ENCODE measurements at places on chromosomes 12 and 14.

DNA sequence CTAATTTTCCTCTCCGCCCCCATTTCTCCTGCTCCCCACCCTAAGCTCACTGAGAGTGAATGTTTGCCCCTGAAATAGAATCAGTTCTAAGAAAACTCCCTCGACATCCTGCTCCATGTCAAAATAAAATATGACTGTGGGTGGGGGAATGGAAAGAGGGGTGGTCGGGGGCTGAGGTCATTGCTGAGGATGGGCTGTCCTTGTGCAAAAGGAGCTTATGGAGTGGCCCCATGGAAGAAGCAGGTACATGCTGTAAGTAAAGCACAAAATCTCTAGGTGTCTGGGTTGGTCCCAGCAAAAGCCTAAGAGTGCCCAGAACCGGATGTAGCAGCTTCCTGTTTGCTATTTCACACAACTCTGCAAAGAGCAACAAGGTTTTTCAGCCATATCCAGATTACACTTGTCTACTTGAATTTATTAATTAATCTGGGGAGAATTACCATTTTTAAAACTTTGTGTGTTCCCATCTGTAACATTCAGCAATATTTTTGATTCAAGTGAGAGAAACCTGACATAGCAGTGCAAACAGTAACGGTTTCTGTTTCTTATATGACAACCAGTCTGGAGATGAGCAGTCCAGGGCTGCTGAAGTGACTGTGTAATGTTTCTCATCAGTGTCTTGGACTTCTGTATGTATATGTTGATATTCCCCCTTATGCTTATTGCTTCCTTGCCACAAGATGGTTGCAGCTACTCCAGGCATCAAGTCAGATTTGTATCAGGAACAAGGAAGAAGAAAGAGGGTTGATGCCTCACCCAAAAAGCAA lies 40.4 kb upstream of the GZMB start:
- peak; percentile 17 for DNase-seq

- no peak for DNase-seq
Observed at GRCh38 chr12:29544428-29545101, 47.1 kb upstream of the OVCH1 start.

DNA sequence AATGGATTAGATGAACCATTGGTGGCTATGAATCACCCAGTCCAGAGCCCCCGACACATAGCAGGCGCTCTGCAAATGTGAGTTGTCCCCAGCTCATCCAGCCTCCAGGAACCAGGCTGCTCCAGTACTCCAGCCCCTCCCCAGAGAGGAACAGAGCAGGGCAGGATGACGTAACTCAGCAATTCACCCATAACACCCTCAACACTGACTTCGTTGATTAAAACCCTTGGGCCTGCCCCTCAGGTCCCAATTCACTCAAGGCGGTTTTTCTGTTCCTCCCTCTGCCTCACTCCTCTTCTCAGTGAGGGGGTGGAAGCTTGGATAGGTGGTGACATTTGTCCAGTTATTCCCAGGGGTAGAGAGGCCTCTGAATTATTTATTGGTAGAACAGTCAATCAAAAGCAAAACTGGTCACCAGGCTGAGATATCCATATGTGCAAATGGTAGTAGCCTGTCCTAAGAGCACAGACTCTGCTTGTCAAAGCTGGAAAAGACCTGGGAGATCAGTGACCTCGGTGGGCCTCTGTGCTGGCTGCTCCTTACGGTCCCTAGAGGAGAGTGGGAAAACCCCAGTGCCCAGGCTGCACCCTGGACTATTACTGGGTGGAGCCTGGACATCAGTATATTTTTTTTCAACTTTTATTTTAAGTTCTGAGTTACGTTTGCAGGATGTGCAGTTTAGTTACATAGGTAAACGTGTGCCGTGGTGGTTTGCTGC lies 97.0 kb downstream of the CMKLR1 start:
- no peak for DNase-seq

GRCh38 chr12:117718559-117718958 lies 250.2 kb downstream of the KSR2 start:
- no peak for DNase-seq

- DNase-seq: no peak
Observed at GRCh38 chr14:63875311-63875710, 22.5 kb downstream of the SYNE2 start.

- peak; percentile 25 for DNase-seq
Observed at GRCh38 chr12:116601933-116602810, 43.0 kb downstream of the MAP1LC3B2 start.

GRCh38 chr14:100838493-100839314 lies 12.8 kb downstream of the MEG3 start:
- no peak for DNase-seq

All from suppressor macrophage (primary cell).